CD4-positive, alpha-beta memory T cell (primary cell): ENCODE measurements at places on chromosomes 11 and 22. TPM values are rescaled to one million over a fixed set of nuclear protein-coding genes. Genes with fewer than 3 reads are reported as not detected.

WNT7B gene
- not detected for polyA plus RNA-seq

PRR5L gene
- polyA plus RNA-seq = 18.0 TPM

DCHS1 gene
- 2.5 TPM for polyA plus RNA-seq

PATE2 gene
- polyA plus RNA-seq = not detected

VPS37C gene
- 0.93 TPM for polyA plus RNA-seq

NELL1 gene
- polyA plus RNA-seq = not detected

DNA sequence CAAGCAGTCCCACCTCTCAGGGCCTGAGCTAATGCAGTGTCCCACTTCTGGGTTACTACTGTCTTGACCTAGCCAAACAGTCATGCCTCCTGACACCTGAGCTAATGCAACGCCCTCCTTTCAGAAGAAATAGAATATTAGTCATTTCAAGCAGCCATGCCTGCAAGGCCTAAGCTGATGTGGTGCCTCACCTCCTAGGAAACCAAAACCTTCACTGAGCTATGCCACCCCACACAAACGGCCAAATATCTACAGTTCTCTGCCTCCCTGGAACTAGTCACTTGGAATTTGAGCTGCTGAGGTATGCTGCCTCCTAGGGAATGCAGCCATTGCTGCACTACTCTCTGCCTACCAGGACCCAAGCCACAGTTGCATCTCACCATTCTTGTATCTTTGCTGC, 8.3 kb upstream of the MS4A6E start:
- no peak for DNase-seq

- DNase-seq = no peak
Measured at GRCh38 chr11:109695696-109696095, 273.7 kb downstream of the C11orf87 start.

GRCh38 chr22:25996669-25997068, 172.6 kb upstream of the SEZ6L start:
- DNase-seq = no peak

GRCh38 chr11:68994161-68994893, 13.5 kb upstream of the MRGPRD start:
- no peak for DNase-seq

DNA sequence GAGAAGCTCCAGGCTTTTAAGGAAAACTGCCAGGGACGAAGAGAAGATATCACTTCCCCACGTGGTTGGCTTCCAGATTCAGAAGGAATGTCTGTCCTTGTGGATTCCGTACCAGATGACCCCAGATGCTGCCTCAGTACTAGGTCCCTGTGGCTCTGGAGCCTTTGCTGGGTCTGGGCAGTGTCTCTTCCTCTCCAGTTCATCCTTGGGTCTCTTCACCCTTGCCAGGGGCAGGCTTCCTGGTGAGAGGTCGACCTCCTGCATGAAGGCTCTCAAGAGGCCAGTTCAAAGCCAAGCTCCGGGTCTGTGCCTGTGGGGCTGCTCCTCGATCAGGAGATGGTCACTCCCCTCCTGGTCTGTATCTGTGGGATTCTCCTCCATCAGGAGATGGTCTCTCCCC, 74.7 kb upstream of the B3GAT1 start:
- no peak for DNase-seq

GRCh38 chr11:119663279-119663678, 65.7 kb downstream of the NECTIN1 start:
- no peak for DNase-seq

DNA sequence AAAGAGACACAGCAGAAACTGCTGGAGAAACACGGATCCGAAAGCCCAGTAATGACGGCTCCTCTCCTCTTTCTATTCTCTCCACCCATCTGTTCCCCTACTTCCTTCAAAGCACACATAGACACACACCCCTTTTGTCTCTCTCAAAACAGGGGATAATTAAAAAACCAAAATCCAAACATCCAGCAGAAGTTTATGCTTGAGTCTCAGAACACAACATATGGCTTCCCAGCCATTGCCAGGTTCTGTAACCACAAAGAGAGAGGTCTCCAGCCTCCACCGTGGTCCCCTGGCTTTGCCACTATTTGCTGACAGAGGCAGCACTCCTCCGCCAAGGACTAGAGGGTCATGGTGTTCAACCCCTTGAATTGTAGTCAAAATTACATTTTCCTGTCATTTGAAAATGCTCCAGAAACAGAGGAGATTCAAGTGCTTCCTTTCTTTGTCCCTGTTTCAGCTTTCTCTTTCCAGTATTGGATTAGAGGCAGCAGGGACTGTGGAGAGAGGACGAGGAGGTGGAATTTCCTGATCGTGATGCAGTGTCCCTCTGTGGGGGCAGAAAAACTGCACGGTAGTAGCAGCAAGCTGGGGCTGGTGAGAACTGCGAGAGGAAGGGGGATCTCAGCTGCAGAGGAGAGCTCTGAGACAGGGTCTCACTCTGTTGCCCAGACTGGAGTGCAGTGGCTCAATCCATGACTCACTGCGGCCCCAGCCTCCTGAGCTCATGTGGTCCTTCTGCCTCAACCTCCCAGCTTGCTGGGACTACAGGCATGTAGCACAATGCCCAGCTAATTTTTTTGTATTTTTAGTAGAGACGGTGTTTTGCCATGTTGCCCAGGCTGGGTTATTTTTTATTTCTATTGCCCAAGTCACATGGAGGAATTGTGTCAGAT, 60.3 kb downstream of the UBASH3B start:
- DNase-seq = no peak
